Activated T-helper 2 cell treated with anti-CD3 and anti-CD28 coated beads, Interferon-gamma antibody, Interleukin-2, Interleukin-4, amounts not matched to agents 10 μg/mL and 5 μg/mL and 100 μg/mL, durations not matched to agents 14 hours and 24 hours and 36 hours (primary cell): ENCODE measurements at places on chromosomes 11 and 22. TPM values are rescaled to one million over a fixed set of nuclear protein-coding genes. Genes with fewer than 3 reads are reported as not detected.

DNA sequence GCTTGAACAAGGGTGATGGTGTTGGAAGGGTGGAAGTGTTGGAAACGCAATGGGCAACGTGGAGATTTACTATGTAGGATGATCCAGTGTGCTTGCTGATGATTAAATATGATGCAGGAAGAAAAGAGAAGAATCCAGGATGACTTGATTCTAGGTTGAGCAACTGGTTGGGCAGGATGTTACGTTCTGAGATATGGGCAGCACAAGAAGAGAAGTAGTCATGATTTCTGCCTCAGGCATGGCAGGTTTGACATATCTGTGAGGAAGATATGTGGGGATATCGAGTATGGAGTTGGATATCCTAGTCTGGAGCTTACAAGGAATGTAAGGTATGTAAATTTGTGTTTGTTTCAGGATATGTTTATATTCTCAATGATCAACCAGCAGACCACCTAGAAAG is 1.9 kb downstream of the OR52K1 start:
- no peak for DNase-seq

- no peak for DNase-seq
Measured at GRCh38 chr11:776561-777287, 563 bp downstream of the GATD1 start.

NAP1L4 gene
- total RNA-seq, result 267 and 286 TPM in 2 replicates

CHADL gene
- 0.11 and 0.62 TPM in 2 replicates for total RNA-seq
